ENCODE measurements at places on chromosomes 2 and 18.

- peak; percentile 18 for DNase-seq
These were observed 137.6 kb downstream of the CERS6 start for GRCh38 chr2:168593713-168594112.

DNA sequence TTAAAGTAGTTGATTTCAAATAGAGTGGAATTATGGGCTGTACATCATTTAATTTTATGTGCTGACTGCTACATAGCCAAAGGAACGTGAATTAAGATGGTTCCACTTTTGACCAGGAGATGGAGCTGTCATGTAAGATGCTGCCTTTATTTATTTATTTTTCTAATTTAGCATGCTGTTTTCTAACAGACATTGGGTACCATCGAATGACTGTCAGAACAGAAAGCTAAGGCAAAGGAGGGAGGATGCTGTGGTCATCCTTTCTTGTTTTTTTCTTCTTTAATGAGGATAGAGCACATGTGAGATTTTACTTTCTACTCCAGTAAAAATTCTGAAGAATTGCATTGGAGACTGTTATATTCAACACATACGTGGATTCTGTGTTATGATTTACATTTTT is at the start of gene SCN2A:
TSS of gene SCN2A (plus strand) at position 185 of the 400 bp plus-strand sequence. CDS start 56,410 bp downstream, outside the sequence.
- DNase-seq = no peak

- DNase-seq = no peak
These were observed 12.4 kb downstream of the LMAN2L start for GRCh38 chr2:96727431-96727830.

GRCh38 chr2:80120866-80121265 is 183.7 kb downstream of the LRRTM1 start:
- no peak for DNase-seq

GRCh38 chr2:134351016-134351415 is 97.1 kb downstream of the MGAT5 start:
- DNase-seq = no peak

DNA sequence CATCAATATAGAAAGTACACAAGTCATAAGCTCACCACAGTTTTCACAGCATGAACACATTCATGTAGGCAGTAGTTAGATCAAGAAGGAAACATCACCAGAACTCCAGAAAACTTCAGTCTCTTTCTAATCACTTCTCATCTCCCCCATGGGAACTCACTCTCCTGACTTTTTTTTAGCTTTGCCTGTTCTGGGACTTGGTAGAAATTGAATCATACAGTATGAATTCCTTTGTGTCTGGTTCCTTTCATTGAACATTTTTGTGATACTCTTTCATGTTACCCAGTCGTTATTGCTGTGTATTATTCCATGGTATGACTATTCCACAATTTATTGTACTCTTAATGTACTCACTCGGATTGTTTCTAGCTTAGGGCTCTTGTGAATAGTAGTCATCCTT is 160.2 kb downstream of the TAF4B start:
- DNase-seq = no peak

DNA sequence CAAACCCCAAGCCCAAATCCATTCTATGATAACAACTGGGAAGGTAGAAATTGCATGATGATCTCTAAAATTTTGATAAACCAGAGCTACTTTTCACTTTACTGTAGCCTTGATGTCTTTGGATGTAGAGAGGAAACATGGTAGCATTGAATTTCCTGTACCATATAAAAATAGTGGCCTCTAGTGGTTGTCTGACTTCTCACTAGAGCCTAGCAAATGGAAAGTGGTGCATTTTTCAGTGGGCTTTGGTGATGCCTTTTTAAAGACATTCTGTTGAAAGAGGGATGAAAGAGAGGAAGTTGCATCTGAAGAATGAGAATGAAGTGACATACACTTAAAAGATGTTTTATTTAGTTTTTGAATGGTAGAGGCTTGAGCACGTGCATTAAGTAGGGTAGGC is 662.2 kb downstream of the XIRP2 start:
- DNase-seq = no peak

DNA sequence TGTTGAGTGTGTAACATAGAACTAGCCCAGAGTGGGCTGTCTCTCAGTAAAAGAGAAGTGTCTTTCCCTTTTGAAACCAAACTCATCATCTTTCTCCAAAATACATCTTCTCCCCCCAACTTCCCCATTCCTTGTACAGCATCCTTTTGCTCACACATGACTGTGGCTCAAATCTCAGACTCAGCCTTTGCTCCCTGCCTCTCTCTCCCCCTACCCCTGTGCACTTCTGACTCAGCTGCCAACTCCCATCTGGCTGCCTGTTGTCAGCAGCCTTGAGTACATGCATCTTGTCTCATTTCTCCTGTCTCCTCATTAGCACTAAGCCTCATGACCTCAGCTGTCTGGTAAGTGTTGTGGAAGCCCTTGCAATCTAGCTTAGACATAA is 18.1 kb upstream of the MGAT4A start:
- DNase-seq = no peak

- DNase-seq = no peak
These were observed 24.8 kb downstream of the ESCO1 start for GRCh38 chr18:21575656-21576055.

- DNase-seq = no peak
These were observed 85.4 kb downstream of the FMNL2 start for GRCh38 chr2:152420363-152420762.

GRCh38 chr2:6876309-6876708 is 1.3 kb upstream of the RSAD2 start:
- no peak for DNase-seq

- DNase-seq = no peak
These were observed 39.9 kb upstream of the TANC1 start for GRCh38 chr2:158928515-158928914.

- no peak for DNase-seq
These were observed 124.9 kb downstream of the CSRNP3 start for GRCh38 chr2:165594231-165594934.

- no peak for DNase-seq
These were observed 1.7 kb downstream of the RMP24 start for GRCh38 chr18:35974181-35974580.

- no peak for DNase-seq
These were observed 174.3 kb downstream of the CPS1 start for GRCh38 chr2:210730672-210731071.

DNA sequence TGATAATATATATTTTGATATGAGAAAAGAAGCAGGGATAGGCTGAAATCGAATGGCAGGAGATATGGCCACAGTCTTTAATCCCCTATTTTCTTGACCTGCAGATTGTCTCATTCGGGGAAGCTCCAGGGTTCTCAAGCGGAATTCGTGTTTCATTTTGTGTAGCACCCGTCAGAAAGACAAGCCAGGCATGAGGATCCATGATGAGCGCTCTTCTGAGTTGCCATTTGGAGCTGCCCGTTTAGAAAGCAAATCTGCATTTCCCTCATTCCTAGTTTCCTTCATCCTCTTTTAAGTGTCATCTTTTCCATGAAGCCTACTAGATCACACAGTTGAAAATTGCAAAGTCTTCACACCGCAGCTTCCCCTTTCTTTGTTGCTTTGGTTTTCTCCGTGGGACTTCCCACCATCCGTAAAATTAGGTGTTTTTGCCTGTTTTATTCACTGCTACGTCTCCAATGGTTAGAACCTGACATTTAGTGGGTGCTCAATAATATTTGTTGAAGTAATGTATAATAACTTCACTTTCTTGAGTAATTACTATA is 16.9 kb downstream of the HNMT start:
- DNase-seq = no peak

GRCh38 chr2:201852878-201853415 is 46.6 kb downstream of the CDK15 start:
- no peak for DNase-seq

DNA sequence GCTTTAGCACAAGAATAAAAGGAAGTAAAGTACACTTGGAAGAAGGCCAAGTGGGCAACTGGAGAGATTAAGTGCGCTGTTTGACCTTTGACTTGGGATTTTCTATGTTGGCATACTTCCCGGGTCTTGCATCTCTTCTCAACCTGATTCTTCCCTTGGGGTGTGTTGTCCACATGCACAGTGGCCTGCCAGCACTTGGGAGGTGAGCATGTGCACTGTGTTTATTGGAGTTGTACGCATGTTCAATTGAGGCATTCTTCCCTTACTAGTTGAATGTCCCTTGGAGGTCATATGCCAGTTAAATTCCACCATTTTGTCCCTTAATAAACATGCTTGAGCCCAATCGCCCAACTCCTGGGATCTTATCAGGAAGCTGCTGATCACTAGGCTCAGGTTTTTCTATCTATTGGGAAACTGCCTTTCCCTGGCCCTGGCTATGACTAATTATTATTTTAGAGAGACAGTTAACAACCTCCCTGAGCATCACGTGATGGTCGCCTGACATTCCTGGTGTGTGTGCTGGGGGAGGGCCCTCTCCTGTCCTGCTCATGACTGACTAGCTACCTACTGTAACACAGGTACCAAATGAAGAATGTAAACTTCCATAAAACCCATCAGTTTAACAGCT is 62.5 kb upstream of the RAPGEF4 start:
- peak; percentile 69 for DNase-seq

DNA sequence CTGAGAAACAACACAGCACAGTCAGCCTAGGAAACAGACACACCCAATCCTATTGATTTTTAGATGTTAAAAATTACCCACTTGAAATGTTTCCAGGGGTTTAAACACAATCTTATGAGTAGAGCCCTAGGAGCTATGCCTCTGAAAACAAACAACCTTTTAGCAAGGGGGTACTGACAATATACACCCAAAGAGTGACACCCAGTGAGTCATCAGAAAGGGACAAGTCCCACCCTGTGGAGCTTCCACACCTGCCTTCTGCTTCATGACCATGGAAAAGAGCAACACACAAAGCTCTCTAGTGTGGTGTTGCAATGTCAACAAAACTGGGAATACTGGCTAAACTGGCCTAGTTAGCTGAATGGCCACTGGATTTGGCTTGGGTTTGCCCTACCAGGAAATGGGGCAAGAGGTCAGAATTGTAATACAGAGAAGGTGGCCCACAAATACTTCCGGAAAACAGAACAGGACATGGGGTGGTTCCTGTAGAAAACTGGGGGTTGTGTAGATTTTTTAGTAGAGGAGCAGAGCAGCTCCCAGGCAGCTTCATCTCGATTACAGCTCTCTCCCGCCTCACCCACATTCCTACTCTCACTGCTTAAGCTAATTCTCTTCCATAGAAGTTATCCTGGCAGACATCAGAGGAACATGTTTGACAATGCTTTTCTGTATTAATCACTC is 98.2 kb downstream of the GAREM1 start:
- DNase-seq = no peak

DNA sequence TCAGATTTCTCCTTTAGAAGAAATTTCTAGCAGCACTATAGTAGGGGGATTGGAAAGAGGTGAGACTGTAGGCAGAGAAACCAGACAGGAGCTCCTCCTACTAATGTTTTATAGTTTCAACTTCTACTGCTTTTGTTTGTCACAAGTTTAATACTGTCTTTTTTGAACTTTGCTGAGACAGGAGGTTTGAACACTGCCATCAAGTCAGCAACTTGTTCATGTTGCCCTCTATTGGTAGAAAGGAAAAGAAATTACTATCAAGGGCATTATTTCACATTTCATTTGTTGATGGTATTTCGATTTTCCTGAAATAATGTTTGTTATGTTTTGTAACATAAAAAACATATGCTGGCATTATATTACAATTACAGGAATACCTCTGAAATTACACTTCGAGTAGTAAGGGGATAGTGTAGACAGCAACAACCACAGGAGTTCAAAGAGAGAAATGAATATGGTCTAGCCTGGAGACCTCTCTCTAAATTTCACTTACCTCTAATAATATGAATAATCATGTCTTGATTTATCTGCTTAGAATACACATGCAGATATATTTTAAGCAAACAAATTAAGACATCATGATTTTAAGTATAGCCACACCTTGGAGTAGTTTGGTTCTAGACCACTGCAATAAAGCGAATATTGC is 12.4 kb upstream of the CCDC88A start:
- DNase-seq = peak; percentile 52

DNA sequence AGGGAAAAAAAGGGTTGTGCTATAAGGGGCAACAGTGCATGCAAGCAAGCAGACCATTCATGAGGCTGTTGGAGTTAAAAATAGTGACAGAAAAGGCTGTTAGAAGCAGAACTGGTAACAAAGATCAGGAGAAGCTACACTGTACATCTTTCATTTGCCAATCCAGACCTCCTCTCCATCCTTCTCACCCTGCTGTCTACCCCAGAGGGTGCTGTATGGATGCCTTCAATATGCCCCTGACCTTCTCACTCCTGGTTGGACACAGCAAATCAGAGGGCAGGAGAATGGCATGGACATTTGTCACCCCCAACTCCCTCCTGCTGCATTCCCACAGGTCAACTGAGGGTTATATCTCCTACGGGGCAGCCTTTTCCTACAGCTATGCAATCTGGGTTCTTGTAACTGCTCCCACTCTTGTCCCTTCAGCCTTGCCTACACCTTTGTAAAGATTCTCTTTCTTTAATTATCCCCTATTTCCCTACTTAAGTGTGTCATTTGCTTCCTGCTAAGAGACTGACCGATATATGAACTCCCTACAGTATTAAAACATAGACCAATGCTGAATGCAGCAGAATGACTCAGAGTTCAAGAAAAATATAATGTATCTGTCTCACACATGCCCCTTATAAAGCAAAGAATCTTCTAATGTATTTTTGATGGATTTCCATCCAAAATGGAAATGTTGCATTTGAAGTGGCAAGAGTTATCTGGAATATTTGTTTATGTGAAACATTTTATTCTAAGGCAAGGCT is 169.2 kb upstream of the NCKAP5 start:
- peak; percentile 43 for DNase-seq

DNA sequence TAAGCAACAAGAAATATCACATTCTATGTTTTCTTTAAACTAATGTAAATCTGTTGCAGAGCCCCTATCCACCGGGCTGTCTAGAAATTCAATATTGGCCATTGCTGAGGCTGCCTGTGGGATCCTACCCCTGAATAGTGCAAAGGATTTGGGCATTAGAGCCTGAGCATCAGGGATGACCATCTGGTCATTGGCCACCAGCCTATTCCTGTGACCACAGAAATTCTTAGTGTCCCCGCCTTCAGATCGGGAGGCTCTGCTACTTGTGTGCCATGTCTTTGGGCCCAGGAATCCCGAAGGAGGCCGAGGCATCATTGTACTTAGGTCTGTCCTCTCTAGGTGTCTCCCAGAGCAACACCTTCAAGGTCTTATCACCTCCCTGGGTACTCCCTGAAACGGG is 73.8 kb downstream of the HRH4 start:
- DNase-seq = no peak

DNA sequence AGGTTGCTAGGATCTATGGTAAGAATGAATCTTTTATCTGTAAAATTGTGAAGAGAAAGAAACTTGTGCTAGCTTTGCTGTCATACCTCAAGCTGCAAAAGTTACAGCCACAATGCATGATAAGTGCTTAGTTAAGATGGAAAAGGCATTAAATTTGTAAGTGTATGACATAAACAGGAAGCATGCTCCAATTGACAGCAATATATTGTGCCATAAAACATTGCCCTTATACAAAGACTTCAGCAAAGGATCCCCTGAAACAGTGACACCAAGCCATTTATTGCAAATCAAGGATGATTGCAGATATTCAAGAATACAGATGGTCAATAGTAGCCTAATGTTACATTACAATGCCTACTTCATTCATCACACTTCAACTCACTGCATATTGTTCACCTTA is 283.1 kb downstream of the CPS1 start:
- no peak for DNase-seq

- peak; percentile 37 for DNase-seq
These were observed 208.3 kb downstream of the NDUFA10 start for GRCh38 chr2:239816576-239817467.
